ENCODE measurements at places on chromosomes 1 and 21. TPM values are rescaled to one million over a fixed set of nuclear protein-coding genes. Genes with fewer than 3 reads are reported as not detected.

GRCh38 chr1:14941864-14942263, 211.7 kb upstream of the TMEM51 start:
- no peak for DNase-seq

DNA sequence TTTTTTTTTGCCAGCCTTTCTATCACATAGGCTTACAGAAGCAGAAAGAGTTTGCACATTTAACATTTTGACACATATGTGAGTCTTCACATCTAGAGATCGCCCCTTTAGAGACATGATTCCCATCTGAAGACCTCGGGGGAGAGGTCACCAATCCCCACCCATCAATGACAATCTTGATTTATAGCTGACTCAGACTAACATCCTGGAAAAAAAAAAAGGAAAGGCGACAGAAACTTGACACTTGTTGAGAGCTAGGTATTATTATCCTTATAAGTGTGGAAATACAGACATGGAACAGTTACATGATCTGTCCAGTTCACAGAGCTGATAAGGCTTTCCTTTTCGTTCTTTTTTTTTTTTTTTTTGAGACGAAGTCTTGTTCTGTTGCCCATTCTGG, 28.0 kb upstream of the NID1 start:
- no peak for DNase-seq

DNA sequence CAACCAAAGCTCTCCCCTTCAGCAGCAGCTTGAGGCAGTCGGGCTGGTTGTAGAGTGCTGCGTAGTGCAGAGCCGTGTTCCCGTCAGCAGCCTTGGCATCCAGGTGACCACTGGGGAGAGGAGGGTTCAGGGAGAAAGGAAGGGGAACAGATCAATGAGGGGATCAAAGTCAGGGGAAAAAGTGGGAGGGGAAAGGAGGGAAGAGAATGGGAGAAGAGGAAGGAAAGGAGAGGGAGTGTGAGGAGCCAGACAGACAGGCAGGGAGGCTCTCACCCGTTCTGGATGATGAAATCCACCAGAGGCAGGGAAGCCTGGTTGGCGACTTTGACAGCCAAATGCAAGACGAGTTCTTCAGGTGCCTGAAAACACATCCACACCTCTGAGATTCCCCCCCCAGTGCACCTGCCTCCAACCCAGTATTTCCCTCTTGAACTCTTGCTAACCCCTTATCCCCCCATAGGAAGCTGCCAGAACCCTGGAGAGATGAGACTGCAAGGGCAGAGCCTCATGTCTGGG, 9.8 kb upstream of the TCEA3 start:
- DNase-seq: no peak

DNA sequence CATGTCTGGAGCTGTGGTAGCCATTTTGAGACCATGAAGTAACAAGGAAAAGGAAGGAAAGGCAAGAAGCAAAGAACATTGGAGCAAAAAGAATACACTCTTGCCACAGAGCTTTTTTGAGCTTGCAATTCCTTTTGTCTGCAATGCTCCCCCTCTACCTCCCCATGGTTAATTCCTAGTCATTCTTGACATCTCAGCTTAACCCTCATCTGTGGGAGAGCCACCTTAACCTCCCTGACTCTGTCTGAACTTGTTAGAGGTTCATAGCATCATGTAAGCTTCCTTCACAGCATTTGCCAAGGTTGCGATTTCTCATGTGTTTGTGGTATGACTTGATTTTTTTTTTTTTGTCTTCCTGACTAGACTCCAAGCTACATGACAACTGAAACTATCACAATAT, 564.1 kb upstream of the PLXNA2 start:
- DNase-seq: no peak

GRCh38 chr1:84373436-84374141, 24.7 kb upstream of the DNASE2B start:
- DNase-seq: no peak

DNA sequence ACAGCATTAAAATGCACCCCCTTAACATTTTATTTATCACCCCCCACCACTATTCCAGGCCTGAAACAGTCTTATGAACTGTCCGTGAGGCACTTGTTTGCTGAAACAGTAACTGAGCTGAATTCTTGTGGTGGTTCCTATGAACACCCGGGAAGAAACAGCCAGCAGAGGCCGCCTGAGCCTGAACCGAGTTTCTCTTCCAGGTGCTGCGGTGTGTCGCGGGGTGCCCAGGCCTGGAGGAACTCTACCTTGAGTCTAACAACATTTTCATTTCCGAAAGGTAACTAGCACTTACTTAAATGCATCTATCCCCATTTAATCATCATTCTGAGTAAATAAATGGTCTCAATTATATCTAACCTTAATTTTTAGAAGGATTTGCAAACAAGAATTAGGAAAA, 66.8 kb downstream of the TBCE start:
- DNase-seq: no peak

- no peak for DNase-seq
These were observed 43.5 kb downstream of the TMCC2 start for GRCh38 chr1:205271277-205271676.

ANKRD34A gene
- total RNA-seq: 6.2 TPM

All from activated T-cell treated with anti-CD3 and anti-CD28 coated beads, Interleukin-2, amount 50 U/mL, for 4 hours (primary cell).